ENCODE measurements at places on chromosomes 1 and 21. TPM values are rescaled to one million over a fixed set of nuclear protein-coding genes. Genes with fewer than 3 reads are reported as not detected.
A peak's percentile ranks its signal among the peaks of the same experiment; 100 is the strongest.

- no peak for DNase-seq
These were observed 93.8 kb downstream of the CHD1L start for GRCh38 chr1:147336291-147336690.

DNA sequence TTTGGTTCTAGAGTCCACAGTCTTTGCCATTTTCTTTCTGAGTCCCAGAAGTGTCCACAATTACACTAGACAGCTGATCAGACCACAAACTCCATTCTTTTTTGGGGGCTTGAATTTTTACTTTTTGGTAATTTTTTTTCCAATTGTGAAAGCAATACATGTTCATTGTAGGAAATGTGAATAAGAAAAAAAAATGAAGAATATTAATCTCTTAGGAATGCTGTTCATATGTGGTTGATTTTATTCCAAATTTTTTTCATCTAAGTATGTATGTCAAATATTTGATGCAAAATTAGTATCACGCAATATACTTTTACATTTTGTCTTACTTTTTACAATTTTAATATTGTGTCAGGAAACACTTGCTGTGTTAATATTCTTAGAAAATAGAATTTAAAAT, 76.4 kb upstream of the ETS2 start:
- DNase-seq = no peak

GRCh38 chr1:167799747-167800146, 78.0 kb downstream of the MPZL1 start:
- DNase-seq = no peak

DNA sequence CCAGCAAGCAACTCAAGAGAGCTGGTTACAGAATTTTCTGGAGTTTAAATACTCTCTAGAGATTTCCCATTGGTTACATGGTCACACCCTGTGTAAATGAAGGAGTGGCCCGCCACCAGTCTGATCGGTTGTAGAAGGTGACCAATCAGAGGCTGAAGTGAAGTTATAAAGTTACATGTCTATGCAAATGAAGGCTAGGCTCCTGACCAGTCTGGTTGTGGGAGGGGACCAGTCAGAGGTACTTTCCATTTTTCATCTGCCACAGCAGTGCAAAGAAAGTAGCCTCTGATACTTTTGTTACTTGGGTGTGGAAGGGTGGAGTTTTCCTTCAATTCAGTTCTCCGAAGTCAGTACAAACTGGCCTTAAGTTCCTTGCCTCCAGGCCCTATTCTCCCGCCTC, 273.7 kb downstream of the BARHL2 start:
- DNase-seq = no peak

GRCh38 chr1:6488602-6489382, 2.7 kb downstream of the PLEKHG5 start:
- DNase-seq = no peak

DNA sequence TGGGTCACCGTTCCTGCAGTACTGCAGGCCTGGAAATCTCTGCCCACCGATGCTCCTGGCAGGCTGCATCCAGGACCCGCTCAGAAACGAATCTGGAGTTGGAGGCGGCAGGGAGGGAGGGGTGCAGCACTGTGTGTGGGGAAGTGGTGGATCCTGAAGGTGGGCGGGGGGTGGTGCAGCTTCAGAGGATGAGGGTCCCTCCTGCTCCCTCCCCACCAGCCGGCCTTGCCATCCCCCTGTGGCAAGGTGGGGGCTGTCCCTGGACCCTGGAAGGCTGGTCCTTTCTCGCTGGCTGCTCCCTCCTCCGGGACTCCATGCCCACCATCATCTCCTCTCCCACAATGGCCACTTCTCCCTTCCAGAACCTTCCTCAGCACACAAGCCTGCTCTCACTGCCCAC, 60.4 kb downstream of the B3GALT5 start:
- DNase-seq = no peak

DNA sequence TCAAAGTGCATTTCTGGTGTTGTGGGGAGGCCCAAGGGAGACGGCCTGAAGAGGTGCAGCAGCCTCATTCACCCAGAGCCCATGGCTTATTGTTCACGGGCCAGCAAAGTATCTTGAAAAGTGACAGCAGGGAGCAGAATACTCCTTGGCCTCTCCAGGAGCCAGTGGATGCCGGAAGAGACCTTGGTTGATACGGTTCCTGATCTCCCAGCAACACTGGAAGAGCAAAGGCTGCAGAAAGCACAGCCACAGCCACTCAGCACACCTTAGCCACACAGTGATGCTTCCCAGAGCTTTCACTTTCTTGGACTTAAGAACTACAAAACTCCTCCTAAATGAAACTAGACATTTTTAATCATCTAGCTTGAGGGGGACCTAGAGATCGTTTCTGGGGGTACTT, 64.3 kb upstream of the TENT5C start:
- no peak for DNase-seq

GRCh38 chr1:54453022-54453421, 46.8 kb upstream of the SSBP3 start:
- DNase-seq = peak; percentile 2

- DNase-seq = no peak
These were observed 8.8 kb upstream of the JAK1 start for GRCh38 chr1:64975127-64975526.

DNA sequence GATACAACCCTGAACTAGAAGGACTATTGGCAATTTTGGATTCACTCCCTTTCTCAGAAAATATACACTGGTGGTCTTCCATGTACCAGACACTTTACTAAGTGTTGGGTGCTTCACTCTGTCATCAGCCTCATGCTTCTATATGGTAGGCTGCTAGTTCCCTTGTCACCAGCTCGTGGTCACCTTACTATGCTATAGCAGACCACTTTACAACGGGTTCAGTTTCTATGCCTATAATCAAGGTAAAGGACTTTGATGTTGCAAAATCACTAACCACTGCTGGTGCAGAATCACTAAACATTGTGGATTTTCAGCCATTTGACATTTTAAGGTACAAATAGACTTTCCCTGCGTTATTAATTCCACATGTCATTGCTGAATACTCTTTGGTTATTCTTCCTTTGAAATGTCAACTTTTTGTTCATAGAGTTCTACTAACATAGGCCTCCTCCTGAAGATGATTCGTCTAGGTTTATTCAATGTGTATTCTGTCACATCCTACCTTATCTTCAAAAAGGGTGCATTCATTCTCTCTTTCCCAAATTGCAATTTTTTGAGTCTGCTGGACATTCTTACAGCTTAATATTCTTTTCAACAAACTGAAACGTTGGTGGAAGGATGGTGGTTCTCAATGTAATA, 78.3 kb downstream of the LRRC8C start:
- no peak for DNase-seq

DNA sequence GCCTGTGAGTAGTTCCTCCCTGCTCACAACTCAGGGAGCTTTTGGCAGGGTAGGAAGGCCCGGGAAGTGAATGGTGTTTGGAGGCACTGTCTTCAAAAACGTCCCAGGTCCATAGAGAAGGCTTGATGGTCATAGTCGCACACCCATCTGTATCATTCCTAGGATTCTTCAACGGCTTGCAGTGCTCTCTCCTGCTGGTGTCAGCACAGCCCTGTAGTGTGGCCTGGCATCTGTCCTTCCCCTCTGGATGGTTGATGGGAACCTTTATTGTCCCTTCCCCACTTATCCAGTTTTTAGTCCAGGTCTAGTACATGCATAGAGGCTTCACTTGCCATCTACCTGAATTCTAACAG, 142.8 kb upstream of the HOOK1 start:
- DNase-seq = no peak

DNA sequence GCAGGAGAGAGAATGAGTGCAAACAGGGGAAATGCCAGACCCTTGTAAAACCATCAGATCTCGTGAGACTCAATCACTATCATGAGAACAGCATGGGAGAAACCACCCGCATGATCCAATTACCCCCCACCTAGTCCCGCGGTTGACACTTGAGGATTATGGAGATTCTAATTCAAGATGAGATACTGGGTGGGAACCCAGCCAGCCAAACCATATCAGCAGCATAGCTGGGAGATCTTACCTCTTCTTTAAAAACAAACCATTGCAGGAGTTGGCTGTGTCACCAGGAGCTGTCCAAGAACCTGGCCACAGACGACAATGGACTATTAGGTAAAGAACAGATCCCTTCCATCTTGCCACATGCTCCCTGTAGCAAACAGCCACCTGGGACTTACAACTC, 422.7 kb downstream of the MATN1 start:
- DNase-seq = no peak

GRCh38 chr1:244068567-244068966, 17.5 kb downstream of the ZBTB18 start:
- no peak for DNase-seq

- no peak for DNase-seq
These were observed 212.7 kb upstream of the NRIP1 start for GRCh38 chr21:15277466-15277865.

- no peak for DNase-seq
These were observed 13.7 kb upstream of the RHEX start for GRCh38 chr1:206039046-206039973.

- no peak for DNase-seq
These were observed 9.9 kb downstream of the CFAP410 start for GRCh38 chr21:44329086-44329889.

GRCh38 chr1:209648931-209649776, 3.1 kb downstream of the LAMB3 start:
- no peak for DNase-seq

- DNase-seq = peak; percentile 42
These were observed 10.0 kb downstream of the PSRC1 start for GRCh38 chr1:109272831-109273547.

DNA sequence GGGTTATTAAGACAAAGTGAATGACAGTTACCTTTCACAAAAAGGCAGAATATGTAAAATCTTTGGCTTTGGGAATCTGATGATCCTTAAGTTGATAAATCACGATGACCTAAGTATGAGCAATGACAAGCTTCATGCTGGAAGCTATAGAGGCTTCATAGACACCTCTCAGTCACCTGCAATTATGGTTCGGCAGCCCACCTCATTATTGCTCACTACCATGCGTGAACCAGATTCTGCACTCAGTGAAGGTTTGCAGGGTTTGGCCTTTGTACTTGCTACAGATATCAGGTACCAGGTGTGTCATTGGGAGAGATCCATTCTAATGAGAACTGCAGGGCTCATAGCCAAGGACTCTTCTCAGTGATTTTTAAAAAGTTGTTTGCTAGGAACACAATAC, 163.5 kb downstream of the KCTD3 start:
- no peak for DNase-seq

GRCh38 chr1:214251354-214251753, 29.6 kb upstream of the SMYD2 start:
- no peak for DNase-seq

- DNase-seq = no peak
These were observed 51.0 kb upstream of the IKBKE start for GRCh38 chr1:206419250-206419649.

- no peak for DNase-seq
These were observed 67.4 kb upstream of the PLA2G4A start for GRCh38 chr1:186761358-186761757.

DNA sequence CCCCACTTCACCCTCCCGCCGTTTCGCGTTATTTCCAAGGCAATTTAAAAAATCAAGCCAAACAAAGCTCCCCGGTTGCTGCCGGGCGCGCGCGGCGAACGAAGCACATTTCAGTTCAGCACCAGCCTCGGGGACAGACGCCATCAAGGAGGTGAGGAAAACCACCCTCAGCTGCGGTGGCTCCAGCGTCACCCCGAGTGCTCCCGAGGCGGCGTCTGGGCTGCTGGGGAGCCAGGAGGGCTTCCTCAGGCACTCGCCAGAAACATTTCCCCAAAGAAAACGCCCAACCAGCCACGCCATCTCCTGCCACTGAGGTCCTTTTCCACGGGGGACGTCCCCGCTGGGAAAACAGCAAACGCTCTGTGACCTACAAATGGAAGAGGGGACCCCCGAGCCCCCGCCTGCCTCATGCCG, 623 bp downstream of the GNG4 start:
- DNase-seq = no peak

CEP170 gene
- 25.2 TPM for total RNA-seq

REN gene
- not detected for total RNA-seq

MYOM3 gene
- total RNA-seq = 332 TPM

GJA8 gene
- not detected for total RNA-seq

CYYR1 gene
- 20.4 TPM for total RNA-seq

AKNAD1 gene
- total RNA-seq = 0.69 TPM

RGL1 gene
- 6.8 TPM for total RNA-seq

TTLL7 gene
- 5.0 TPM for total RNA-seq

PWP2 gene
- total RNA-seq = 3.2 TPM

KANK4 gene
- 0.12 TPM for total RNA-seq

TNNT2 gene
- total RNA-seq = 26.6 TPM
